ENCODE measurements at places on chromosomes 1 and 21.

- H3K27ac ChIP-seq, result no peak overlapping the region
- DNase-seq, result no peak
- no peaks in the 10 kb centered on the region for H3K27me3 ChIP-seq
- no peaks in the 10 kb centered on the region for H3K4me1 ChIP-seq
- peaks cover 34% of the 10 kb centered on the region for H3K36me3 ChIP-seq
Observed at GRCh38 chr1:35844826-35845225, 37.0 kb downstream of the AGO4 start.

- peaks cover 49% of the 10 kb centered on the region for H3K4me1 ChIP-seq
- no peaks in the 10 kb centered on the region for H3K27me3 ChIP-seq
- peaks cover 71% of the 10 kb centered on the region for H3K36me3 ChIP-seq
- H3K4me3 ChIP-seq, result no peak overlapping the region
Observed at GRCh38 chr1:24526940-24527542, 24.4 kb downstream of the RCAN3 start.

- H3K4me1 ChIP-seq, result peaks cover 24% of the 10 kb centered on the region
- H3K27me3 ChIP-seq, result no peaks in the 10 kb centered on the region
- H3K36me3 ChIP-seq, result no peaks in the 10 kb centered on the region
Observed at GRCh38 chr1:53368314-53369033, 40.6 kb upstream of the LRP8 start.

- no peaks in the 10 kb centered on the region for H3K36me3 ChIP-seq
- DNase-seq, result no peak
- H3K27me3 ChIP-seq, result no peaks in the 10 kb centered on the region
- no peak overlapping the region for H3K27ac ChIP-seq
Observed at GRCh38 chr1:184854496-184855140, 100.0 kb upstream of the EDEM3 start.

GRCh38 chr1:208766832-208767231 is 522.6 kb upstream of the PLXNA2 start:
- H3K4me3 ChIP-seq, result no peak overlapping the region
- no peak for DNase-seq
- no peaks in the 10 kb centered on the region for H3K36me3 ChIP-seq
- H3K4me1 ChIP-seq, result no peaks in the 10 kb centered on the region
